ENCODE measurements at places on chromosomes 12 and 14. TPM values are rescaled to one million over a fixed set of nuclear protein-coding genes. Genes with fewer than 3 reads are reported as not detected.

- DNase-seq: no peak
Observed at GRCh38 chr12:131910302-131911027, 16.0 kb downstream of the ULK1 start.

DNA sequence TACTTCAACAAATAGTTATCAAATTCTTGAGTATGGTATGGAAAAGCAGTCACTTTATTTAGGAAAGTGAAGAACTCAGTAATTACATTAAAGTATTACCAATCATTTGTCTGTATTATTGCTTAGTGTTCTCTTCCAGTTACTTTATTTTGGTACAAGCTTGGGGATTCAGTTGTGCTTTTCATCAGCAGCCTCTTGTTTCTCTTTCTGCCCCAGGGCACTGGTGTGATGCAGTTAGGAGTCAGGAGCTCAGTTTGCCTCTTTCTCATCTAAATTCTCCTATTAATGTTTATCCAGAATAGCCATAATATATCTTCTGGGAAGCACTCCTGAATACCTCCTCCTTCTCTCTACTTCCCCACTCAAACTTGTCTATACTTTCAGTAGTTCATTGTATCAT, 25.7 kb downstream of the PMCH start:
- no peak for DNase-seq

The KLHL33 gene
- 0.07 TPM for total RNA-seq

The CLEC2A gene
- total RNA-seq: 0.84 TPM

- DNase-seq: no peak
Observed at GRCh38 chr12:48084066-48084465, 21.8 kb downstream of the SENP1 start.

- no peak for DNase-seq
Observed at GRCh38 chr12:53207042-53207441, at the start of gene ITGB7. Gene ITGB7, minus strand, starts transcription at chr12:53207251. Its CDS starts 6,808 bp downstream, at chr12:53200443.

DNA sequence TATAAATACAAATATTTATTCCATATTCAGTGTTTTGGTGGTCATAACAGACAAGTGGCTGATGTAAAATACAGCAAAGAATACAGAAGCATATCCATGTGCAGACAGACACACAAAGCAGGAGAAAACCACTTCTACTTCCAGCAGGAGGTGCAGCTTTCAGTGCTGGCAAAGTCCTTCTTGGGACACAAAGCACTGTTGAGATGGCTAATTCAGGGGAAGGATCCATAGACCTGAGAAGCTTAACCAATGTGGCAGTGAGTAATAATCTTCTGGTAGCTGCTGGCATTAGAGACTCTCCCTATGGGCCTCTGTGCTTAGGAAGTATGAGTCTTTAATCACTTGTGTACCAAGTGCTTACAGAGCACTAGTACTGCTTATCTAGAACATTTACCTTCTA, 26.8 kb downstream of the AMN1 start:
- DNase-seq: peak; percentile 16

The KRT85 gene
- not detected for total RNA-seq

DNA sequence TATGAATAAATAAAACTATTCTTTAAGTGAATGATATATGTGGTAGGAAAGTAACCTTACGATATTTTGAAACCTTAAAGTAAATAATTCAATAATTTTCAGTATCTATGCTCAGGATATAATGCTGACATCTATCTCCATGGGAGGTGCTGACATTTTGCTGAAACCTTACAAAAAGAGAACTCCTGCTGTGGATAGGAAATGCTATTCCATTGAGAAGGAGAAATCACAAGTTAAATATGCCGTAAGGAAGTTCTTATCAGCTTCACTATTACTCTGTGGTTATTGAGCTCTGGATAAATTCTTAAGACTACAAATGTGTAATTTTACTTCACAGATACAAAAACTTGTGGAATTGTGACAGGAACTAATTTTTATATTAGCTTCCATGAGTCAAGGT, 722.1 kb downstream of the TMTC2 start:
- DNase-seq: peak; percentile 4

The MOK gene
- 9.3 TPM for total RNA-seq

DNA sequence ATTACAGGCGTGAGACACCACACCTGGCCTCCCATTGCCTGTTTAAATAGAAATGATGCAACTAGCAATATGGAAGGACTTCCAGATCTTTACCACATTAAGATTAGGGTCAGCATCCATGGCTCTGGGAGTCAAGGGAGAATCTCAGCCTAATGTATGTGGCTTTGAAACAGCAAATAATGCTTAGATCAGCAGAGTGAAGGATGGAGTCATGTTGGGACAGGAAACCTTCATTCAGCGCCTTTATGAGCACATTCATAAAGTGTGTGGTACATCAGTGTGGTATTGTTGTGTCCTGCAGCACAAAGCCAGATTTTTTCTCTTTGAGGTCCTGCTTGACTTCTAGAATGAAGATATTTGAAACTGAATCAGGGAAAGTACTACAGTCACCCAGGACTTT, 15.3 kb upstream of the SPSB2 start:
- no peak for DNase-seq

- no peak for DNase-seq
Observed at GRCh38 chr14:75411214-75411540, 16.6 kb upstream of the JDP2 start.

DNA sequence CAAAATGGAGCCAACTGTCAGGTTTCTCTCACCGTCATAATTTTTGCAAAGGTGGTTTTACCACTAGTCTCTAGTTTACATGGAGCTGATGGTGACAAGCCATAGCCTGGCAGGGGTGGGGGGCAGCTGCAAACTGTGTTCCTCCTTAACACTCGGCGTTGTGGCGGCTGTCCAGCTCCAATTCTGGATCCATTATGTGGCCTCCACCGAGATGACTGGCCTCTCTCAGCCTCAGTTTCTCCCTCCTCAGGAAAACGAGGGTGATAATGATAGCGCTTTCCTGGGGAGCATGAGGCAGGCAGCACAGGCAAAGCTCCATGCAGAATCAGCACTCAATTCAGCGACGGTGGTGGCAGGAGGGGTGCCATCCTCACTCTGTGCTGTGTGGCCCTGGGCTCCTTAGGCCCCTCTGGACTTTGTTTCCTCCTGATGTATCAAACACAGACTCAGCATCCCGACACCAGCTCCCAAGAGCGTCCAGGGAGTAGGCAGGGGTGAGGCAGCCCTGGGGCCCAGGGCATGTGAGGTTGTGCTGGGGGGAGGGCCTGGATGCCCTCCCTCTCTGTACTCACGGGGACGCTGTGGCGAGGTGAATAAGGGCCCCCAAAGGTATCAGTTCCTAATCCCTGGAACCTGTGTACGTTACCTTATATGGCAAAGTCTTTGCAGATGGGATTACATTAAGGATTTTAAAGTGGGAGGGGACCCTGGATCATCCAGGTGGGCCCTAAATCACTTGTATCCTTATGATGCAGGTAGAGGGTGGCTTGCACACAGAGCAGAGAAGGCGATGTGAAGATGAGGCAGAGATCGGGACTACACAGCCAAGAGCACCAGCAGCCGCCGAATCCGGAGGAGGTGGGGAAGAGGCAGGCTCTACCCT, 46.8 kb upstream of the EIF5 start:
- DNase-seq: no peak

GRCh38 chr14:90278199-90279175, 22.1 kb downstream of the PSMC1 start:
- DNase-seq: no peak

GRCh38 chr12:49795654-49796105, 32.5 kb downstream of the NCKAP5L start:
- DNase-seq: no peak

DNA sequence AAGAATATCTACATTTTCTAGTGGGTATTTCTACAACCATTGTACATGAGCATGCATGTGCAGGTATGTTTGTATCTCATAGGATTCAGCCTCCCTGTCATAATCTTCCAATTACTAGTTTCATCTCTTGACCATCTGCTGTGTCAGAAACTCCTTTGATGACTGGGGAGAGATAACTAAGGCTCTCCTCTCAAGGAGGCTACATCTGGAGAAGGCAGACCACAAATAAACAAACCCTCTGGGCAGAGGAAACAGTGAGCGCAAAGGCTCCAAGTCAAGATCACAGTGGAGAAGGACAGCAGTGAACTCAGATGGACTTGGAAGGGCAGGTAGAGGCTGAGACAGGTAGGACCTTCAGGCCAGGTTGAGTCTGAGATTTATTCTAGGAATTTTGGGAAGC, 166.4 kb downstream of the PELI2 start:
- no peak for DNase-seq

The EEA1 gene
- total RNA-seq: 36.5 TPM

DNA sequence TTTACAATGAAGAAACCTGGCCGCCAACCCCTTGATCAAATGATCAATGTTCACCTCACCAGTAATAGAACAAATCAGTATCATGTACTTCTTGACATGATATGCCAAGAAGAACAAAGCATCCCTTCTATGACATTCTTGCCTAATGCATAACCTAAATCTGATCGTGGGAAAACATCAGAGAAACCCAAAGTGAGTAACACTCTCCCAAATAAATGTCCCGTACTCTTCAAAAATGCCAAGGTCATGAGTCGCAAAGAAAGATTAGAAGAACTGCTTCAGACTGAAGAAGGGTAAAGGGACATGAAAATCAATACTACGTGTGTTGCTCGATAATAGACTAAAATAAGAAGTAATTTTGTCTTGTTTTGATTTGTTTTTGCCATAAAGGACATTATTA, 11.4 kb upstream of the SLC25A3 start:
- DNase-seq: peak; percentile 43

GRCh38 chr14:93318927-93319326, 13.9 kb downstream of the BTBD7 start:
- peak; percentile 32 for DNase-seq

- no peak for DNase-seq
Observed at GRCh38 chr14:54621686-54622085, 54.8 kb downstream of the SAMD4A start.

The GPR84 gene
- not detected for total RNA-seq

DNA sequence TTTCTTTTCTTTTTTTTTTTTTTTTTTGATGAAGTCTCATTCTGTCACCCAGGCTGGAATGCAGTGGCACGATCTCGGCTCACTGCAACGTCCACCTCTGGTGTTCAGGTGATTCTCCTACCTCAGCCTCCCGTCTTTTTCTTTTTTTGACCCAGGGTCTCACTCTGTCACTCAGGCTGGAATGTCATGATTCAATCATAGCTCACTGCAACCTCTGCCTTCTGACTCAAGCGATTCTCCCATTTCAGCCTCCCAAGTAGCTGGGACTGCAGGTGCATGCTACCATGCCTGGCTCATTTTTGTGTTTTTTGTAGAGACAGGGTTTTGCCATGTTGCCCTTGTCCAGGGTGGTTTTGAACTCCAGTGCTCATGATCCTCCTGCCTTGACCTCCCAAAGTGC, 12.0 kb downstream of the FUT8 start:
- DNase-seq: no peak

DNA sequence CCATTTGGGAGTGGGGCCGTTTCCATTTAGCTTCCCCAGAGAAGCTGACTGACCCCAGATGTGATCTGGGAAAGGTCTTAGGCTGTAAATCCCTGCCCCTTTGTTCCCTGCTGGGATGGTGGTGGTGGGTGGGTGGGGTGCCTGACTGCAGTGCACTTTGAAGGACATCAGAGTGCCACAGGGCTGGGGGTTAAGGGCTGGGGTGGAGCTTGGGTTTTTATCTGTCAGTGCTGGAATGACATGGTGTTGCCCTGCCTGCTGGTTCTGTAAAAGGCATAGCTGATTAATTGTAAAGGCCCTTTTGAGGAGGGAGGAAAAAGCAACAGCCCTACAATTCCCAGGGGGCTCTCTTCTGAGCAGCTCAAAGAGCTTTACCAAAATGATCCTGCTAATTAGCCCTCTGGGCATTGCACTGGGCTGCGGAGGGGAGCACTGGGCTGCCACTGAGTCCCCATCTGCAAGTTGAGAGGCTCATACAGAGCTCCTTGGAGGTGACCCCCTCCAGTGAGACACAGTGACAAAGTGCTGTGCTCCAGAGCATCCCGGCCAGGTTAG, 21.1 kb downstream of the PLEKHG3 start:
- no peak for DNase-seq

GRCh38 chr12:11618046-11618445, 31.4 kb upstream of the ETV6 start:
- DNase-seq: no peak

The GRIN2B gene
- 1.4 TPM for total RNA-seq

DNA sequence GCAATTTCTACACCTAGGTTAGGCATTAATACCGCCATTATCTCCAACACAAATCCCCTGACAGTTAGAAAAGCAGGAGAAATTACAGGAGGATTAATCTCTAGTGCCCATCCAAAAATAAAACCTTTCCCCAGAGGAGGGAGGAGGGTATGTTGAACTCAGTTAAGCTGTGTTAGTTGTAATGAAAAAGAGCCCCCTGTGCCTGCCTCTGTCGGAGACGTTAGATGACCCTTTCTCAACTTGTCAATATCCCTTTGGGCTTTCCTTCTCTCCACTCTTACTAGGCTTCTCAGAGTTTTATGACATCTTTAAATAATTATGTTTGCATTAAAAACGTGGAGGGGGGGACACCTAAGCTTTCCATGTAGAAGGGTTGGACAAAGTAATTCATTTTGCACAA, 278.2 kb downstream of the PDZRN4 start:
- DNase-seq: no peak

DNA sequence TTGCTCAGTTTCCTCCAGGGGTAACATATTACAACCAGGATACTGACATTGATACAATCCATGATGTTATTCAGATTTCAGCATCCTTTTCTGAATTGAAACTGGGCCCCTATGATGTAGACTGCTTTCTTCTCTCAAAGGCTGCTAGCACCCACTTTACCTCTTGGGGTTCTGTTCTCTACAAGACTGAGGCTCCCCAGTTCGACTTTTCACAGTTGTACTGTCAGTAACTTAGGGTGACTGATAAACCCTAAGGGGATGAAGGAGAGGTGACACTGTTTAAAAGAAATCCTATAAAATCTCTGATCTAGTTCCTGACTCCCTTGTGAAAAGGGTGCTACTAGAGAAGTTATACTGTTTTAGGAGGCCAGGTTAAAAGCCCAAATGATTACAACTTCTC, 818 bp downstream of the VPS33A start:
- no peak for DNase-seq

DNA sequence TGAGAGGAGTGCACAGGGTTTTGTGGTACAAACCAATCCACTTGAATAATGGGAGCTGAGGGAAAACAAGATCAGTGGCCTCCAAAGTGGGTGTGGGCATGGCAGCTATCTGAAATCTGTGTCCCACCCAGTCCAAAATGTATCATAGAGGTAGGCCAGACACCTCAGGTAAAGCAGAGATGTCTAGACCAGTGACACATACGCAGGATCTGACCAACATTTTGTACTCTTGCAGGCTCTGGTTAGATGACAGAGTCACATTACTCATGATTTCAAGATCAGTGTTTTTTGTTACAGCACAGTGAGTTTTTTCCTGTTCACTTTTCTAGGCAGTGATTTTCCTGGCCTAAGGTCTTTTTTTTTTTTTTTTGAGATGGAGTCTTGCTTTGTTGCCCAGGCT, 211.8 kb downstream of the PCNX1 start:
- DNase-seq: peak; percentile 42

Measured in astrocyte (in vitro differentiated cells and primary cell).